ENCODE measurements at places on chromosomes 12 and 14.

- DNase-seq, result no peak
These were observed 24.3 kb downstream of the SPTSSA start for GRCh38 chr14:34437729-34438080.

DNA sequence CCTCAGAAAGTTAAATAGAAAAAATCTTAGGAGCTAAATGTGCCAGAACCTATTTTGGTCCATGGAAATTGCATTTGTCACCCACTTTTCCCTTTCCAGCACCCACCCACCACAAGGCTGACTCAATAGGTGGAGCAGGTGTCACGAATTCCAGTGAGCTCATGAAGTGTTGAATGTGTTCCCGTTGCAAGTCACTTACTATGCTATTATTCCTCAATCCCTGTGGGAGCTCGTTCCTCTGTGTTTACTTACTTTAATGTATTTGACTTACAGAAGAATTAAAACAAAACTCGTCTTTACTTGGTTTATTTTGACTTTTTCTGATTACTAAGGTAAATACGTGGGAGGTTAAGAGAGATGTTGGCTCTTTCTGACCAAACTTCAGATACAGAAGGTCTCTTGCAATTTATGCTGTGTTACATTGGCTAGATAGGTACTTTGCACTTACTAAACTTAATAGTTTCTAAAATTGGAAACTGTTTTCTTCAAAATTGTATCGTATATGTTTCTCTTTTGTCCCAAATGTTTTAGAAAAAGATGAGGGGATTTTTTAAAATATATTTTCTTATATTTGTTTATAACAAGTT, 269.4 kb upstream of the NOVA1 start:
- no peak for DNase-seq

- DNase-seq, result no peak
These were observed 505.5 kb downstream of the NPAS3 start for GRCh38 chr14:33444136-33444535.

DNA sequence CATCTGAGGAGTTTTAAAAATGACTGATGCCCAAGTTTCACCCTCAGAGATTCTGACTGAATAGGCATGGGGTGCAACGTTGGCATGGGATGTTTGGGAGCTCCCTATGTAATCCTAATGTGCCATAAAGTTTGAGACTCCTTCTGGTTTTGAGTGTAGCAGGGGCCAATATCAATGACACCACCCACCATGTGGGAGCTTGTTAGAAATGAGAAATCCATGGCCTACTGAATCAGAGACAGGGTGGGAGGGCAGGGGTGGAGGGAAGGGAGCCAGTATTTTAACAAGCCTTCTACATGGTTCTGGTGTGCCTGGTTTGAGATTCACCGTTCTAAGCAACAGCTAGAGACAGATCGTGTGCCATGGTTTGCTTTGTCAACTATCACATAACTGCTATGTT, 46.1 kb downstream of the VCPKMT start:
- no peak for DNase-seq

DNA sequence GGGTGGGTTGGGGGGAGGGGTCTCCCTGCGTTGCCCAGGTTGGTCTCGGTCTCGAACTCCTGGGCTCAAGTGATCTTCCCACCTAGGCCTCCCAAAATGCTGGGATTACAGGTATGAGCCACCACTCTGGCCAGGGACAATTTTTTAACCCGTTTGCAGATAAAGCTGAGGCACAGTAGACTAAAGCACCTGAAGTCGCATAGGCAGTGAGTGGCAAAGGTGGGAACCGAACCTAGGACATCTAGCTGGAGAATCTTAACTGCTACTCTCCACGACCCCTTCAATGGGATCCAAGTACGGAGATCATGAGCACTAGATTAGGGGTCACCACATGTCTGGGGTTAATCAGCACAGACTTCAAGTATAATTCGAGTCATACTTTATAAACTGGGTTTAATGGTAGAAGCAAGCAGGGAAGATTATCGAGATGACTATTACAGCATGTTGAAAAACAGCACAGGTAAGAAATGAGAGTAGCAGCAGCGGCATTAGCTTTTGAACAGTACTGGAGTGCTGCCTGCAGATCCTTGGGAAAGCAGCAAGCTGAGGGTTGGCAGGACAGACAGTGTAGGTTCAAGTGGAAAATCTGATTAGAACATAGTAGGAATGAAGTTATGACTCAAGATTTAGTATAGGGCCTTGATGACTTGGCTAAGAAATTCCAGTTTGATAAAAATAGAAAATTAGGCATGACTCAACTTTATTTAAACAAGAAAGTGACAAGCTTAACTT, 23.9 kb downstream of the NID2 start:
- no peak for DNase-seq

DNA sequence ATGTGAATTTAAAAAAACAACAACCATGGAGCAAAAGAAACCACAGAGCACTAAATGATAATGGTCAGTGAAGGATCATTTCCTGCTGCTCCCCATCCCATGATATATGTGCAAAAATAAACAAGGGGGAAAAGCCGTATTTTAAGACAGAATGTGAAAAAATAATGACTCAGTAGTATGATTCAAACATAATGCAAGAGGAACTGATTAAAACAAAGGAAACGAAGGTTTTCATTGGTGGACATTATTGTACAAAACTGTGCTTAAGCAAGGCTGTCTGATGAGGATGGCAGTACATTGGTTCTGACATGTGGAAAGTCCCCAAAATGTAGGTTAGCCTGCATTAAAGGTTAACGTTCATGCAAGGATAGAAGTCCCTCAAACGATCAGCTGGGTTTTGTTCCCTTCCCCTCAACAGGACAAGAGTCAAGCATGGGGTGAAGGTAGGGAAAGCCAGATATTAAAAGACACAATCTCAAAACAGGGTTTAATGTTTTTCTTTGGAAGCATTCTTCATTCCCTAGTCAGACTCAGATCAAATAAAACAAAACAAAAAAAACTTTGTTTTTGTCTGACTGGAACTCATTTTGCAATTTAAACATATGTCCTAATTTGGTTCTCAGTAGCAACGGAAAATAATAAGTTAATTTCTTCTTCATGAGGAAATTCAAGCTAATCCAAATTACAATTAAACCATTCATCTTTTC, 26.3 kb upstream of the PTGDR start:
- no peak for DNase-seq

GRCh38 chr14:96176275-96176674, 28.4 kb upstream of the BDKRB2 start:
- DNase-seq, result no peak

DNA sequence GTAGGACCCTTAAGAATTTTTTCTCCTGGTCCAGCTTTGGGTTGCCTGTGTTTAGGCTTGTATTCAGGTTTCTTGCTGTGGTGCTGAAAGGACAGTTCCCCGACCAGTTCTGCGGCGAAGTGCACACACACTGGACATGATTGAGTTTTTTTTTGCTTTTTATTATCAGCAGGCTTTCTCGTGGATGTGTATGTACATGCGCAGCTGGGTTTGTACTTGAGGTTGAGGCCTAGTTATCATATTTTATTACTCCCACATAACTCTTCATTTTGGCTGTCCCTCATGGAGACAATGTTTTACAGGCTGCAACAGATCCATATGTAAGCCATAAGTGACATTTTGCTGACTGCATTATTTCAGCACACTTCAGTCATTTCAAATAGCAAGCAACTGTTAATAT, 2.5 kb downstream of the SCN8A start:
- DNase-seq, result no peak

Data from hematopoietic multipotent progenitor cell (in vitro differentiated cells).